ENCODE measurements at places on chromosomes 12 and 14.

GRCh38 chr12:95342008-95342407 is 124.4 kb downstream of the VEZT start:
- DNase-seq = no peak

GRCh38 chr12:51424662-51425539 is at the start of gene SLC4A8:
Gene SLC4A8, plus strand, starts transcription at chr12:51424831. Its CDS starts 157 bp downstream, at chr12:51424988.
- peak; percentile 69 for DNase-seq

DNA sequence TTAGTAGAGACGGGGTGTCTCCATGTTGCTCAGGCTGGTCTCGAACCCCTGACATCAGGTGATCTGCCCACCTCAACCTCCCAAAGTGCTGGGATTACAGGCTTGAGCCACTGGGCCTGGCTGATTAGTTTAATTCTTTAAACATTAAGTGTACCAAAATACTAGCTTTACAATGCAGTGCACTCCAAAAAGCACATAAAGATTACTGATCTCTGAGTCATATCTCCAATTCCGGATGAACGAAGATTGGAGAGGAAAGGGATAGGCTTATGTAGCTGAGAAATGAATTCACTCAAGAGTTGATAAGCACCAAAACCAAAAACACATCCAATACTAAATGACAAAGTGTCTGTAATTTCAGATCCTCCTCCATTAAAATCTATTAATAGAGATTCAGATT is 15.1 kb downstream of the NAV3 start:
- DNase-seq = no peak

DNA sequence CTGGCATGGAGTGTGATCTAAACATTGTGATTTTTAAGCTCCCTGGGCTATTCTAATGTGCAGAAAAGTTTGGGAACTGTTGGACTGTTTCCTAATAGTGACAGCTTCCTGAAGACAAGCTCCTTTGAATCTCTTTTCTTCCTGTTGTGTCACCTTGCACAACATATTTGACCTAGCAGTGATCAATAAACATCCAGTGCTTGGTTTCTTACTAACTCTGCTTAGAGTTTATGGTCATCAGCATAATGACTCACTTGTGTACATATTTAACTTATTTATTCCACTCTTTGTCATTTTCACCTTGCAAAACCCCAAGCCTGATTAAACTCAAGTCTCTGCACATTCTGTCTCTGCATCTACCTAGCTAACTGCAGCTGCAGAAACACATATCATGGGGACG is 27.3 kb upstream of the TBC1D30 start:
- DNase-seq = no peak

- no peak for DNase-seq
Observed at GRCh38 chr12:117032593-117033381, 66.4 kb downstream of the TESC start.

DNA sequence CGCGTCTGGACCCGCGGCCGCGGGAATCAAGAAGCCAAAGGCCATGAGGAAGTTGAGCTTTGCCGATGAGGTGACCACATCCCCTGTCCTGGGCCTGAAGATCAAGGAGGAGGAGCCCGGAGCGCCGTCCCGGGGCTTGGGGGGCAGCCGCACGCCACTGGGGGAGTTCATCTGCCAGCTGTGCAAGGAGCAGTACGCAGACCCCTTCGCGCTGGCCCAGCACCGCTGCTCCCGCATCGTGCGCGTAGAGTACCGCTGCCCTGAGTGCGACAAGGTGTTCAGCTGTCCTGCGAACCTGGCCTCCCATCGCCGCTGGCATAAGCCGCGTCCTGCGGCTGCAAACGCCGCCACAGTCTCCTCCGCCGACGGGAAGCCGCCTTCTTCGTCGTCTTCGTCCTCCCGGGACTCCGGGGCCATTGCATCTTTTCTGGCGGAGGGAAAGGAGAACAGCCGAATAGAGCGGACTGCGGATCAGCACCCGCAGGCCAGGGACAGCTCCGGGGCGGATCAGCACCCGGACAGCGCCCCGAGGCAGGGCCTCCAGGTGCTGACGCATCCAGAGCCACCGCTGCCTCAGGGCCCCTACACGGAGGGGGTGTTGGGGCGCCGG is 1.0 kb downstream of the INSM2 start:
- DNase-seq = peak; percentile 68

GRCh38 chr12:32437095-32437515 is 37.7 kb downstream of the FGD4 start:
- DNase-seq = no peak

GRCh38 chr12:106845902-106846301 is 71.4 kb downstream of the RIC8B start:
- DNase-seq = no peak

DNA sequence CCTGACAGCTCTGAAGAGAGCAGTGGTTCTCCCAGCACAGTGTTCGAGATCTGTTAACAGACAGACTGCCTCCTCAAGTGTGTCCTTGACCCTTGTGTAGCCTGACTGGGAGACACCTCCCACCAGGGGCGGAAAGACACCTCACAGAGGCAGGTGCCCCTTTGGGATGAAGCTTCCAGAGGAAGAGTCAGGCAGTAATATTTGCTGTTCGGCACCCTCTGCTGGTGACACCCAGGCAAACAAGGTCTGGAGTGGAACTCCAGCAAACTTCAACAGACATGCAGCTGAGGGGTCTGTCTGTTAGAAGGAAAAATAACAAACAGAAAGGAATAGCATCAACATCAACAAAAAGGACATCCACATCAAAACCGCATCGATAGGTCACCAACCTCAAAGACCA is 21.6 kb upstream of the ABCC9 start:
- DNase-seq = no peak

DNA sequence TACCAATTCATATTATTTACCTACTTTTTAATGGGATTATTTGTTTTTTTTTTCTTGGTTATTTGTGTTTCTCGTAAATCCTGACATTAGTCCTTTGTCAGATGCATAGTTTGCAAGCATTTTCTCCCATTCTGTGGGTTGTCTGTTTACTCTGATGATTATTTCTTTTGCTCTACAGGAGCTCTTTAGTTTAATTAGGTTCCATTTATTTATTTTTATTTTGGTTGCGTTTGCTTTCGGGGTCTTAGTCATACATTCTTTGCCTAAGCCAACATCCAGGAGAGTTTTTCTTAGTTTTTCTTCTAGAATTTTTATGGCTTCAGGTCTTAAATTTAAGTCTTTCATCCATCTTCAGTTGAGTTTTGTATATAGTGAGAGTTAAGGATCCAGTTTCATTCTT is 289.9 kb downstream of the AKAP6 start:
- no peak for DNase-seq

- DNase-seq = no peak
Observed at GRCh38 chr14:90255871-90256270, 482 bp upstream of the PSMC1 start.

DNA sequence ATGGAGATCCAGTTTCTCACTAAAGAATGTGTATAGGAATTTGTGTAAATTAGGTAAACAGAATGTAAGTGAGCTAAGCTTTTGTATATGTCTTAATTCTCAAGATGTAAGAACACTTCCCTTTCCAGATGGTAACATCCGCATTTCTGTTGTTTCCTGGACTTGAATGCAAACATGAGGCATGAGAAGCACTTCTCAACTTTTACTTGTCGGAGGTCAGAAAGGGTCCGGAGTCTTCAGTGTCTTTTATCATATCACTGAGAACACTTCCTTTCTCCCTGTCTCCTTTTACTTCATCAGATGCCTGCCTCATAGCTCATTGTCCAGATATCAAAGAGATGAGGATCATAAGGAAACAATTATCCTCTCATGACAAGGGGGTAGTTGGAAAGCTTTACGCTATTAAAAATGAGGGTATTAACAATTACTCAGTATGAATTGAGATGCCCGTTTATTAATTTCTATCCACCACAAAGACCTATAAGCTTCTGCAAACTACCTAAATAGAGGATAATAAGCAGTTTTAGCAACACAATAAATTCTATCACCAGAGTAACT is 214.1 kb upstream of the FLRT2 start:
- no peak for DNase-seq

DNA sequence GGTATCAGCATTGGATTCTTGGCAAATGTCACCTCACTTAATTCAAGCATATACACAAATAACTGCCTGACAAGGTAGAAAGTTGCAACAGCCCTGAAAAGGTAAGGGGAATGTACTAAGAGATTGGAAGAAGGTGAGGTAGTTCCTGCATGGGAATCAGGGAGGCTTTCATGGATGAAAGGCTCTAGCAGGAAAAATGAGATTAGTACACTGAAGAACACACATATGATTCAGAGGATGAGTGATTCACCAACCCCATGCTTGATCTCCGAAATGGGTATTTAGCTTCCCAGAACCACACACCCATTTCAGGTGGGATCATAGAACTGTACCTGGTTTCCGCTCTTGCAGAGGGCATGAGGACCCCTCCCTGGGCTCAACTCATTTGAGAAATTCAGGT is 65.8 kb downstream of the PAH start:
- DNase-seq = no peak

DNA sequence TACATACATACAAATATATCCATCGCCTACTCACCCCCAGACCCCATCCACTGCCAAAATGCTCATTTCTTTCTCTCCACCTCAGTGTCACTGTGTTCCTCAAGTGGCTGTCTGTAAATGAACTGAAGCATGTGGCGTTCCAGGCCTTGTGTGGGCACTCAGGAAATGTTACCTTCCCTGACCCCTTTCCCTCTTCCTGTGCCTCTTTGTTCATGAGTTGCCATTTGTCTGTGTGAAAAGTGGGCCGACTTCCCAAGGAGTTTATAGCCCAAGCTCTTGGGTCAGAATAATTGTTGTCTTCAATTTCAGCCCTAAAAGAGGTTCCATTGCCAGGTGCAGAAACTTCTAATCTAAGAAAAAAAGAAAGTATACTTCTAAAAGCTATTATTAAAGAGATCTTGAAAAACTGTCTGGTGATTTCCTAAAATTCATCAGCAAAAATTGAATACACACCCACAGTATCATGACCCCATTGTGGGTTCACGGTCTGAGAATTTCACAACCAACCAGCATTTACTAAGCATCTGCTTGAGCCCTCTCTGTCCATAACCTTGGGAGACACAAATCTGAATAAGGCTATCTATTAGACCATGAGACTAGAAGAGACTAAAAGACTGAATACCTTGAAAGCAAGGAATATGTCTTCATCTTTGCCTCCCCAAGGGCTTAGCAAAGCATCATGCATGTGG is 201.4 kb upstream of the EEA1 start:
- no peak for DNase-seq

- DNase-seq = peak; percentile 71
Observed at GRCh38 chr12:68958322-68958721, 25.4 kb upstream of the CPM start.

GRCh38 chr12:117037289-117038022 is 61.8 kb downstream of the TESC start:
- DNase-seq = no peak

DNA sequence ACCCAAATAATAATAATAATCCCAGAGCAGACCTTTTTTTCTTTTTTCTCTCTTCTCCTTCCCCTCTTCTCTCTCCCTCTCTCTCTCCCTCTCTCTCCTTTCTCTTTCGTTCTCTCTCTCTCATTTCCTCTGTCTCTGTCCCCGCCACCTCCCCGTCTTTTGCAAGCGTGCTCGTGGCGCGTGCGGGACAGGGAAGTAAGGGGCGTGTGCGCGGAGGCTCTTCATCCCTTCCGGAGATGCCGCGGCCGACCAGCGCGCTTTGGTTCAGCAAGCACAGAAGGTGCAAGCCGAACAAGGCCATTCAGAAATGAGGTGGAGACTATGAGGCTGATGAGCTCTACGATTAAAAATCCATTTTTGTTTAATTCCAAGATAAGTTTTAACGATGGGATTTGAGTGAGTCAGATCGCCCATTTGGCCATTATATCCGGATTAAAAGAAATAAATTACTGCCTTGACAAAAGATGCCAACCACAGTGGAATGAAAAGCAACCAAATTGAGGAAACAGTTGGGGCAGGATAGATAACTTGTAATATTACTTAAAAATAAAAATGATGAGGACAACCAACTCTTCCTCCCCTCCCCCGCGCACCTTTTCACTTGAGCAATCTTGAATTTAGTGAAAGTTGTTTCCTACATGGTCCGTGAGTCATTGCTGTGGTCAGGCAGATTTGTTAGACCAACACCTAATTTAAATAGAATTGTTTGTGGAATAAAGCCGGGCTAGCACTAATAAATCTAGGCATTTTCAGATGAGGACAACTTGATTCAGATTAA is 1.2 kb upstream of the AMIGO2 start:
- peak; percentile 33 for DNase-seq

DNA sequence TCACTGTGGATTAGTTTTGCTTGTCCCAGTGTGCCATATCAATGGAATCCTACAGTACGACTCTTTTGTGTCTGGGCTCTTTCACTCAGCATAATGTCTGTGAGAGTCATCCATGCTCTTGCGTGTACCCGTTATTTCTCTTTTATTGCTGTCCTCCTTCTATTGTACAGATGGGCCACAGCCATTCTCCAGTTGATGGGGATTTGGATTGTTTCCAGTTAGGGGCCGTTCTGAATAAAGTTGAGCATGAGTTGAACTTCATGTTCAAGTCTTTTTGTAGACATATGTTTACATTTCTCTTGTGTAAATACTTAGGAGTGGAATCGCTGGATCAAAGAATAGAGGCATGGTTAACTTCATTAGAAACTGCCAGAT is 38.3 kb downstream of the MYO1H start:
- DNase-seq = no peak

- DNase-seq = no peak
Observed at GRCh38 chr14:50233166-50233950, 2.0 kb upstream of the SOS2 start.

GRCh38 chr12:12836571-12836970 is 23.4 kb downstream of the DDX47 start:
- DNase-seq = no peak

- no peak for DNase-seq
Observed at GRCh38 chr12:116529686-116530085, 29.5 kb upstream of the MAP1LC3B2 start.

DNA sequence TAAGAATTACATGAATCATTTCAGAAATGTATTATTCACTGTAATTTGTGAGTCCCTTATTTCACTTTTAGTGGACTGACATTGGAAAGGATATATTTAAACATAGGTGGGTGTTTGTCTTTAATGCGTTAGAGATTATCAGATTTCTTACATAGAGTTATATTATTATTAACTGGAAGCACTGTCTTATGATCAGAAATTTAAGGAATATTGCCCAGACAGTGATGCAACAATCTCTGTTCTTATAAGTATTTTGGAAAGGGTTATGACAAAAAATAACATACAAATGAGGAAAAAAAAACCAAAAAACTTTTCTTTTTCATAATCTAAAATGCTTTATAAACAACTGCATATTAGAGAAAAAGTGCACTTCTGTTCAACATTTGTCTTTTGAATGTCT is 836.6 kb downstream of the SLC6A15 start:
- DNase-seq = no peak

DNA sequence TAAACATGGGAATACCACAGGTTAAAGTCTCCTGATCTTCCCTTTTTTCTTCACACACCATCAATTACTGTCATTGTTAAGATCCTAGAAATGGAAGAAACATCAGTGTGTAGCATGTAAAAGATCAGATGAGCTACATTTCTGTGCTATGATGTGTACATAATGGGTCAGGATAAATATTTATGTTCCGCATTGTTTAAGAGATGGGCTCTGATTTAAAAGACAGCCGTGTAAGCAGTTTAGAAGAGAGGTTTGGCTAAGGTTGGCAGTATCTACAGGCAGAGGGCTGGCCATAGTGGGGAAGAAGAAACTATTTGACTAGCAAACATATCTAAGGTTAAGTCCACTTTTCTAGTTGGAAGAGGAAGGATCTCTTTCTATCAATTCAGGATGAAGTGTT is 49.4 kb downstream of the LRRC9 start:
- no peak for DNase-seq

- DNase-seq = no peak
Observed at GRCh38 chr14:76877871-76878270, 51.7 kb downstream of the LRRC74A start.

GRCh38 chr14:44914849-44915248 is 46.9 kb downstream of the KLHL28 start:
- DNase-seq = no peak

- DNase-seq = no peak
Observed at GRCh38 chr12:52636189-52636588, 15.8 kb downstream of the KRT2 start.
